A172 (cell line): ENCODE measurements at places on chromosomes 4 and X. TPM values are rescaled to one million over a fixed set of nuclear protein-coding genes. Genes with fewer than 3 reads are reported as not detected.
A peak's percentile ranks its signal among the peaks of the same experiment; 100 is the strongest.

GEMIN8 gene
- total RNA-seq = 9.2 and 19.4 TPM in 2 replicates

FAM9C gene
- total RNA-seq = not detected in 2 replicates

CPE gene
- 8.2 and 10.3 TPM in 2 replicates for total RNA-seq

HSFX2 gene
- not detected in 2 replicates for total RNA-seq

ALAS2 gene
- not detected in 2 replicates for total RNA-seq

ABLIM2 gene
- 1.3 and 5.1 TPM in 2 replicates for total RNA-seq

SASH3 gene
- total RNA-seq = not detected in 2 replicates

TCEAL3 gene
- total RNA-seq = 15.7 and 16.9 TPM in 2 replicates

NEXMIF gene
- not detected in 2 replicates for total RNA-seq

LONRF3 gene
- total RNA-seq = 2.8 and 3.3 TPM in 2 replicates

- no peak for DNase-seq
Measured at GRCh38 chr4:103721251-103721650, 1.5 kb upstream of the TACR3 start.

DNA sequence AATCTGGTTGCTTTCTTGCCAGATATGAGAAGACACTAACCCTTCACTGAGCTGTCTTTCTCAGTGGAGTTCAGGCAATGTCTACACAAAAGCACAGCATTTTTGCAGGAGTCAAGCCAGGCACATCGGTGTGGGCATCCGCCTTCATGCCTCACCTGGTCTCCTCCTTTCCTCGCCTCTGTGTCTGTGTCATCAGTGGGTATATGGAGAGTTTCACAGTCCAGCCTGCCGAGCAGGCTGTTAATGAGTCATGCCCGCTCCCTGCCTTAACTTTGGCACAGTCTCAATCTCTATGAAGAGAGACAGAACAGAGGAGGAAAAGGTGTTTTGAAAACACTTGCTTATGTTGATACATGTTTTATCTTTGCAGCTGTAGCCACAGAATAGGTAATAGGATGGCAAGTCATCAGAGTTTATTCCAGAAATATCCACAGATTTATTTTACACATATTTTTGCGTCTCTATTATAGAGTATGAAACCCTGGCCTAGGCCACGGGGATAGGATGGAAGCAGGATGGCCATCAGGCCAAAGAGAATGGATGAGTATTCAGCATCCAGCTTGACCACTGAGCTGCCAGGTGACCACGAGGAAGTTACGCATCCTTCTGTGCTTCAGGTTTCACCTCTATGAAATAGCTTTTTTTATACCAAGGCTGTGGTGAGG, 32.8 kb upstream of the MAML3 start:
- DNase-seq = peak; percentile 66

DNA sequence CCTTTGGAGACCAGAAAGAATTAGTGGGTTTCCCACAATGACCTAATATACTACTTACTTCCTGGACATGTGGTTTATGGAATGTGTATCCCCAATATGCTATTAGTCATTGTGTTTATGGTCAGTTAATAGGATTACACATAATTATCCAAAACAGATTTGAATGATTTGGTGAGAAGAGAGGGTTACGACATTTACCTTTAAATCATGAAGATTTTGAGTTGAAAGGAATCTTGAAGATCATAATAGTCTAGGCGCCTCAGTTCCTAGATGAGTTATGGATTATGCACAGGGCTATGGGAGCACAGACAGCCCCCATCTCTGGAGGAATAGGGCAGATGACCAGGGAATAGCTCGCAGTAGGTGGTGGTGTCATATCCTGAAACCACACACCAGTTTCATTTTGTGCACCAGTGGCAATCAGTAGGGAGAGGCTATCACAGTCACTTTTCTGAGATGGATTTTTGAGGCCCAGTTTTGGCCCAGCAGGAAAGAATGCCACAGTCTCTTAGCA, 61.3 kb downstream of the SEPTIN11 start:
- DNase-seq = peak; percentile 69

DNA sequence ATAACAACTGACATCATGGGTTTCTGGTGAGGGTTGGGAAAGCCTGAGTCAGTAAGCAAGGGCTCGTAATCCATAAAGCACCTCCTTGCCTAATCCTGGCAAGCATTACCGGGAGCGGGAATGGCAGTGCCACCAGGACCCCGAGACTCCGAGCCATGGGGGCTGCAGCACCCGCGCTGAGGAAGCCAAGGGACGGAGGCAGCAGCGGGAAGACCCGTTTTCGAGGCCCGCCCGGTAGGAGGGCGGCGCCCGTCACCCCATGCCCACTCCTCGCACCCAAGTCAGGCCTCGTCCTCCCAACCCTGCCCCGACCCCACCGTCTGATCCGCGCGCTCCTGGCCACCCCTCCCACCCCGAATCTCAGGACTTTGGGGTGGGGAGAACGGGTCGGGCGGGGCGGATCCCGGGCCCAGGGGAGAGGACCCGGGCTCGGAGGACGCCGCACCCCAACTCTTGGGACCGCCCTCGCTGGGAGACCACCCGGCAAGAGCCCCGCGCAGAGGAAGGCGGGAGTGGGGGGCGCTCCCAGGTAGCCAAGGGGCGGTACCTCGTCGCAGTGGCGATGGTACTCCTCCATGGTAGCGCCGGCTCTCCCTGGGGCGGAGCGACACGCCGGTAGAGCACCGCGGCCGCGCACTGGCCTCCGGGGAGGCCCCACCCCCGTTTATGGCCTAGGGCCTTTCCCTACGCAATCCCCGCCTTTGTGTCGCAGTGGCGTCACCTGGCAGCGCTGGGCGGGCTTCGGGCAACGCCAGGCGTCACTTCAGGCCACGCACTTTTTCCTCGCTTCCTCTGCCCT, at the start of gene DYNLT3:
TSS of gene DYNLT3 (minus strand) at position 638 of the 799 bp plus-strand sequence. CDS start at position 577, 61 bp downstream.
- peak; percentile 70 for DNase-seq

DNA sequence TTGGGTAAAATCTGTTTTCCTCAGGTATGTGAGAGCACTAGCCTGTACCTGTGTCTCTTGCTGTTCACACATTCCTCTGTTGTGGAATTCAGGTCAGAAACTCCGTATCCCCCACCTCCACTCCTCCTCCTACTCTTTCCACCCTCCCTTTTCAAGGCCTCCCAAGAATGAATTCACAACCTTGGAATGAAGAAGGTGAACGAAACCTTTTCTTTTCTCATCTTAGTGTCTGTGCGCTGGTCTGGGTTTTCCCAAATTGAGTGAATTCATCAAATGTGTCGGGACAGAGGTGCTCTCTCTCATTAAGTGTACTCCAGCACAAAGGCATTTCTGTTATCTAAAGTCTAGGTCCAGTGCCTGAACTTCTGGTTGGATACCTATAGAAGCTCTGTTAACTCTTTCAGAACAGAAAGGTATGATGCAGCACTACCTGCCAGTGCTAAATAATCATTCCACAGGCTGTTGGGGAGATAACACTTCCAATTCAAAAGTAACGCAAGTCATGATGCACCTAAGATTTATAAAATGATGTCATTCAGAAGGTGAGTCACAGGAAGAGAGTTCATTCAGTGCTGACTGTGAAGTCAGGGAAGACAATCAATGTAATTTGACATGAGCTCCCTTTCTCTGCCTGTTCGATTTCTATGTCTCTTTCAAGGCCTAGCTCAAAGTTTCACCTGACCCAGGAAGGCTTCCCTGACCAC, 41.9 kb downstream of the COL4A6 start:
- peak; percentile 11 for DNase-seq

GRCh38 chrX:848386-848785, 217.8 kb downstream of the SHOX start:
- no peak for DNase-seq

DNA sequence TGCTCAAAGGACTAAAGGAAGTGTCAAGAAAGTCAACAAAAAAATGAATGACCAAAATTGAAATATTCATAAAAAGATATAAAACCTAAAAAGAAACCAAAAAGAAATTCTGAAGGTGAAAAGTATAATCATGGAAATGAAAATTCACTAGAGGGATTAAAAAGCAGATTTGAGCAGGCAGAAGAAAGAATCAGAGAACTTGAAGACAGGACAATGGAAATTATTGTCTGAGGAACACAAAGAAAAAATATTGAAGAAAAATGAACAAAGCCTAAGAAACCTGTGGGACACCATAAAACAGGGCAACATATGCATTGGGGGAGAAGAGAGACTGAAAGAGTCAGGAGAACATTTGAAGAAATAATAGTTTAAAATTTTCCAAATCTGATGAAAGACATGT, 9.9 kb upstream of the SPON2 start:
- DNase-seq = no peak

DNA sequence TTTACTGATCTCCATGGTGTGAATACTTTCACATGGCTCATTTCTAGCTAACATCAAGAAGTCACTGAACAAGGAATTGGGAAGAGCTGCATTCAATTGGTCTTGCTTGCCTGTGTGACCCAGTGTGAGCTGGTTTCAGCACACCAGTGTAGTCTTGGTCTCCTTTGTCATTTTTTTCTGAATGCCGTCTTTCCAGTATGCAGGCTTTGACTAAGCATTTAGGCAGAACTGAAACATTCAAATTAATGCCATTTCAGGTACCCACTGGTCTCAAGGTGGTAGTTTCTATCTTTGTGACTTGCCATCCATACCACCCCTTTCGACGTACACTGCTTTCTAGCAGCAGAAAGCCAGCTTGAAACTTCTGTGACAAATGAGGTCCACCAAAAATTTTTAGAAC, 550.5 kb upstream of the BOD1L1 start:
- no peak for DNase-seq

GRCh38 chrX:1909419-1910206, 294.8 kb downstream of the ASMT start:
- no peak for DNase-seq

DNA sequence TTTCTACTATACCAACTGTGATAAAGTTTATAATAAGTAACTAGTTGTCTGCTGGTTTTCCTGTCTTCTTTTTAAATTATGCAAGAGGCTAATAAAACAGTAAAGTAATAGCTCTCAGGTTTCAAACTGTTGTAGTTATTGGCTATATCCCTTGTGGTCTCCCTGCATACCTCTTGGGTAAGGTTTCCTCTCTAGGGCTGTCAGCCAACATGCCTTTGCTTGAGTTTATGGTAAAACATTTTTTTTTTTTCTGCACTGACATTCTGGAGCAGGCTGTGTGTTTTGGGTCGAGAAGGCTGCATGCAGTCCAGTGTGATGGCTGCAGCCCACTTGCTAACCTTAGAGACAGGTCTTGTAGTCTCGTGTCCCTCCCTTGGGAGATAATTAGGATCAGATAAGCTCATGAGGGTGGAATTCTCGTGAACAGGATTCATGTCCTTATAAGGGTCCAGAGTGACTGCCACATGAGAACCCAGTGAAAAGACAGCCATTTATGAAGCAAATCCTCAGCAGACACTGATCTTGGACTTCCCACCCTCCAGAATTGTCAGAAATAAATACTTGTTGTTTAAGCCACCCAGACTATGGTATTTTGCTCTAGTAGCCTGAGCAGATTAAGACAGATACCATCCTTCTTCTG, 831.2 kb downstream of the CCSER1 start:
- DNase-seq = peak; percentile 45

DNA sequence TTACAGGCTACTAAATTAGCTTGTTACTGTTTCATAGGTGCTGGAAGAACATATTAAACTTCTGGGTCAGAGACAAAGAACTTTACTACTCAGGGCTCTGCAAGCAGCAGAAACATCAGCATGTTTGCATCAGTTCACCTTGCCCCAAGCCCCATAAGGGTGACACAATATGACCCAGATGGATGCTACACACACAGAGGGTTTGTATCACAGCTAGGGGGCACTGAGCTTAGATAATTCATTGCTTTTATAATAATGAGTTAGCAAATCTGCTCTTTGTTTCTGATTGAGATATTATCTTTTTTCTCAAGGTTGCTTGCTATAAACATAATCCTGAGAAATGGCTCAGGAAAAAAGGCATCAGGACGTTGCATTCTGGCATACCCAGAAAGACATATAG, 4.8 kb upstream of the SYNPO2 start:
- no peak for DNase-seq

DNA sequence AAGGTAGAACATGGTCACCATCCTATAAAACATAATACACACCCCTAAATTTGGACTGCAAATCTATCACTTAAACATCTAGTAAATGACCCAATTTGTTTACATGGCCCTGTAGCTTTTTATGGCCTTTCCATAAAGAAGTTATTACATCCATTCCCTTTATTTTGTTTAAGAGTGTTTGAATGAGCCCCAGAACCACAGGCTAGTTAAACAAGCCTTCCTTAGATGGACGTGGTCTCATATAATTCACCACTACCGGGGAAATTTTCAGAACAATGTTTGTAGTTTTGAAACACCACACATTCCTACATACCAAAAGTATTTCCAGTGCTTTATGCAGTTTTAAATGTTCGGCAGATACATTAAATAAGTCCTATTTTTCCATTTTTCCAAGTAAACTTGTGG, 12.3 kb downstream of the PDGFC start:
- DNase-seq = no peak

- DNase-seq = no peak
Measured at GRCh38 chrX:2974961-2975360, 31.4 kb upstream of the ARSH start.

DNA sequence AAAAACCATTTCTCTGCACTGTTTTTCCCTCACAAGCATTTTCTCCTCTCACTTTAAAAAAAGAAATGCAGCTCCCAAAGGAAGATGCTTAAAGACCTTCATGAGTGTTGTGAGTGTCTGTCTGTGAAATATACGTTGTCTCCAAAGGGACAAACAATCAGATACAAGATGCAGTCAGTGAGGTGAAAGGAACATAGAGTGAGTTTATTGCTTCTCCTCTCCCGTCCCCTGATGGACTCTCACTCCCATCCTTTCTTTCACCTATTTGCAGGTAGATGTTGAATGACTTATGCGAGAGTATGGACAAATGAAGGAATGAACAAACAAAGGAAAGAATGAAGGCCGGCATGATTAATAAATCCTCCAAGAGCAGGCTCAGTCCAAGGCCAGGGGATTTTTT, 561.2 kb upstream of the DIPK2B start:
- DNase-seq = no peak

GRCh38 chr4:122747883-122748282, 15.4 kb downstream of the BBS12 start:
- DNase-seq = no peak

DNA sequence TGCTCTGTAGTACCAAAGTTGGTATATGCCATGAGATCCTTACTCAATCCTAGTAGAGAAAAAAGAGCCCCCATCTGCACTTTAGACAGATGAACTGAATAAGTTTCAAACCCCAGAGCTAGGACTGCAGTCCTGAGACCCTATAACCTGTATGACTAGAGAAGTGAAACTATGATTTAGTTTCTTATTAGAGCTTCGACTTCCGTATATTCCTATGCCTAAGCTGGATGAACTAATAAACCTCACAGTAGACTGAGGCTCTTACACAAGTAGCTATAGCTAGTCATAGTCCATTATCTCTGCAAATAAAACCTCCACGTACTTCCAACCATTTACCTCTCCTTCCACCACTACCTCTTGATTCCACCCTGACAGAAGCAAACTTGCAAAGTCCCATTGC, 6.3 kb upstream of the OTUD4 start:
- no peak for DNase-seq

- no peak for DNase-seq
Measured at GRCh38 chr4:26780539-26780938, 80.1 kb upstream of the STIM2 start.

GRCh38 chrX:153793291-153793690, 884 bp downstream of the IDH3G start:
- no peak for DNase-seq

DNA sequence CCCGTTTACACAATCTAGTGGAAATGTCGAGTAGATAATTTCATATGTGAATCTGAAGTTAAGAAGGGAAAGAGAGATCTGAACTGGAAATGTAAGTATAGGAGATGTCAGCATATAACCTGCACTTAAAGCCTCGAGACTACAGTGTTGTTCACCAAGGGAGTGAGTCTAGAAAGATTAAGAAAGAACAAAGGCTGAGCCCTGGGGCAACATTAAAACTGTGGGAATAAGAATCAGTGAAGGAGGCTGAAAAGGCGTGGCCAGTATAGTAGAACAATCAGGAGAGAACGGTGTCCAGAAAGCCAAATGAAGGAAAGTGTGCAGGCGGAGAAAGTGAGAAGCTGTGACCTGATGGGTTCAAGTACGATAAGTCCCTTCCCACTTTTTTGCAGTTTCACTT, 118.8 kb upstream of the TENM3 start:
- DNase-seq = no peak
